ENCODE measurements at places on chromosomes 16 and 17.

GRCh38 chr17:5485270-5486205, at the start of gene DERL2:
Gene DERL2, minus strand, starts transcription at chr17:5486178. Its CDS starts 17 bp downstream, at chr17:5486161.
- peak; percentile 41 for DNase-seq

DNA sequence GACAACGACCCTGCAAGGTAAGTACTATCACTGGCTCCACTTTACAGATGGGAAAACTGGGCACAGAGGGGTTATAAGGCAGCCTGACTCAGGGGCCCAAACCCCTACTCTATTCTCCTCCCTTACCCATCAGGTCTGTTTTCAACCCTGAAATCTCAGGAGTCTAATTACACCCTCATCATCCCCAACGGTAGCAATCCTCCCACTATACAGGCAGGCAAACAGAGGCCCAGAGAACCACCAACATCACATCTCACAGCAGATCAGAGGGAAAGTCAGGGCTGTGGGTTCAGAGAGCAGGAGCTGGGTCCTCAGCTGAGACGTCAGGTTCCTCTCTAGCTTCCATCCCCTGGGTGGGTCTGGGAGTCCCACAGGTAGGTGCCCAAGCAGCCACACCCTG, 16.5 kb downstream of the JUP start:
- DNase-seq = no peak

DNA sequence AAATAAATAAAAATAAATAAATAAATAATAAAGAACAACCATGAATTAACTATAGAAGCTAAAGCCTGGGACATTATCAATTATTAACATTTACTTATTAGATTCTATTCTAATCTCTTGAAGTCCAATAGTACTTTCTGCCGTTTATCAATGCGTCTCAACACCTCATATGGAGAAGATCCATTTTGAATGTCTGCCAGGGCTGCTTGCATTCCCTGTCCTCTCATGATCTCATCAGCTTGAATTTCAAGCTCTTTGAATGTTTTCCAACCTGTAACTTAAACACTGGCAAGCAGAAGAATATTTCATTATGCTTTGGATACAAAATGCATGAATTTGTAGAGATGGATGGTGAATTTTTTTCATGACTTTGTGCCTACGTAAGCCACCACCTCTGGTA, 191.9 kb upstream of the ANKFN1 start:
- DNase-seq = no peak

DNA sequence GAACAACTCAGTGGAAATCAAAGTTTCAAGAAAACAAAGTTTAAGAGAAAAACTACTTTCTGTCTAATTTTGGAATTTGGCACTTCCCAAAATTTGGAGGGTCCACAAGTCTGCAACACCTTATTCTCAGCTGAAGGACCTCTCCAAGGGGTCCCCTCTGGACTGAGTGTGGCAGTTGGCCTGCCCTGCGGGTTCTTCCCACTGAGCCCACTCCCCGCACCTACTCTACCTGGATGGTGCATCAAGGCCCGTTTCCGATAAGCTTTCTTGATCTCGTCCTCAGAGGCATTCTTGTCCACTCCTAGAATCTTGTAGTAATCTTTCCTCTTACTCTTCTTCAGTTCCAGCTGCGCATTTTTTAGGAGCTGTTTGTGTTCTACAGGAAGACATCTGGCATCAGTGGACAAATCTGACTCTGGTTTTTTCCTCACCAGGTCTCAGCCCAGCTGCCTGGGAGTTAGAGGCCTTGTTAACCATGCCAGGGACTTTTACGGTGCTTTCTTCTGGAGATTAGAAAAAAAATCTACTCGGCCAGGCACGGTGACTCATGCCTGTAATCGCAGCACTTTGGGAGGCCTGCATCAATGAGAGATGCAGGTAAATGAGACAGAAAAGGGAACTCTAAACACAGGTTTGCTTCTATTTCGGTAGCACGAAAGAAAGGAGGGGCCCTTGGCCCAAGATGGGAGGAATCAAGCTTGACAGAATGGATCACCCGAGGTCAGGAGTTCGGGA, 15.6 kb downstream of the CNP start:
- no peak for DNase-seq

GRCh38 chr17:8622191-8622590, 8.3 kb downstream of the MYH10 start:
- no peak for DNase-seq

GRCh38 chr16:65121870-65122723, at the start of gene CDH11:
Gene CDH11, minus strand, starts transcription at chr16:65122063. Its CDS starts 117,194 bp downstream, at chr16:65004869.
- DNase-seq = no peak

GRCh38 chr17:4358154-4358553, 8.3 kb downstream of the UBE2G1 start:
- no peak for DNase-seq

- no peak for DNase-seq
These were observed 966 bp downstream of the SLFN14 start for GRCh38 chr17:35559495-35560210.

GRCh38 chr16:14362774-14363371, 267.2 kb downstream of the PARN start:
- no peak for DNase-seq

- peak; percentile 19 for DNase-seq
These were observed at the start of gene GLIS2 for GRCh38 chr16:4315186-4316107. Gene GLIS2, plus strand, starts transcription at chr16:4316067. Its CDS starts 16,214 bp downstream, at chr16:4332281.

- no peak for DNase-seq
These were observed 8.4 kb downstream of the CHST6 start for GRCh38 chr16:75486676-75487313.

DNA sequence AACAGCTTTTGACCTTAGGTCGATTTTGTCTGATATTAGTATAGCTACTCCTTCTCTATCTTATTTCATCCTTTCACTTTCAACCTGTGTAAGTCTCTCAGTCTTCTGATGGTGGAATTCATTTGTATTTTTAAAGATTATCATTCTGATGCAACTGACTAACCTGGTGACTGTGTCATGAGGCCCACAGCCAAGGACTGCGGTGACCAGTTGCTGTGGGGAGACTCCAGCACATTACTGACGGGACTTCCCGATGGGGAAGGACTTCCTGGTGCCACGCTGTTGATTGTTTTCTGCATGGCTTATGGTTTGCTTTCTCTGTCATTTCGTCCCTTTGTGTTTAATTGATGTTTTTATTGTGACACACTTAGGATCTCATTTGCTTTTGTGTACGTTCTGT, 34.2 kb downstream of the RMI2 start:
- no peak for DNase-seq

- no peak for DNase-seq
These were observed 363.9 kb upstream of the TNRC6C start for GRCh38 chr17:77594416-77595209.

GRCh38 chr17:57938061-57938502, 17.1 kb downstream of the CUEDC1 start:
- no peak for DNase-seq

DNA sequence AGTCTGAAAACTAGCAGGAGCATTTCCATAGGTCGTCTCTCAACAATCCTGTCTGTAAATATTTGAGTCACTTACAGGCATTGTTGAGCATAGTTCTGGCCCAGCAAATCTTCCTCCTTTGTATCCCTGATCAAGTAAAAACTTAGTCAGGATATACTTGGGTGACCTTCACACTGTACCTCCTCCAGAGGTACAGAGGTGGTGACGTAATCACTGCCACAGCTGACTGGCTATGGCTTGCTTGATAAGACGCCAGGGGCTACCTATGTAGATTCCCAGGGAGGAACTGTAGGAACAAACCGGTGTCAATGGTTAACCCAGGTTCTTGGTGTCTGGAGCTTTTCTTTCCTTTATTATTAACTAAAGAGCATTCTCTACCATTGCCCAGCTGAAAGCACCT, at the start of gene KCNJ16:
Gene KCNJ16, plus strand, starts transcription at position 270 of the 400 bp plus-strand sequence. CDS start 56,863 bp downstream, outside the sequence.
- no peak for DNase-seq

Data from OCI-LY7 (cell line).